ENCODE measurements at places on chromosomes 16 and 17.

GRCh38 chr16:2675021-2675420 lies 7.3 kb upstream of the KCTD5 start:
- no peak for DNase-seq

DNA sequence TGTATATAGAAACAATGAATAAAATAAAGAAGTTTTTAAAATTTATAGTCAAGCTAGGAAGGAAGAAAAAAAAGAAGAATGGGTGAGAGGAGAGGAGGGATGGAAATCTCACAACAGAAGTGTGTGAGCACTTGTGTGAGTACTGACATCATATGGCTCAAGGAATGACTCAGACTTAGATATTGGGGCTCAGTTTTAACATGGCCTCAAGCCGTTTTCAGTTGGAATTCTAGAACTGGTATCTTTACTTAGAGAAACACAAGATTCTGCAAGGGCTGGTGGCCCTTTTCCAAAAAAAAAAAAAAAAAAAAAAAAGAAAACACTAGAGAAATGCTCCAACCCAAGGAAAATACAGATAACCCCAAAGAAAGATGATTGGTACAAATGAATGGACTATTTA lies 55.1 kb downstream of the STXBP4 start:
- DNase-seq = no peak

- no peak for DNase-seq
Measured at GRCh38 chr16:26701243-26701886, 365.4 kb upstream of the C16orf82 start.

DNA sequence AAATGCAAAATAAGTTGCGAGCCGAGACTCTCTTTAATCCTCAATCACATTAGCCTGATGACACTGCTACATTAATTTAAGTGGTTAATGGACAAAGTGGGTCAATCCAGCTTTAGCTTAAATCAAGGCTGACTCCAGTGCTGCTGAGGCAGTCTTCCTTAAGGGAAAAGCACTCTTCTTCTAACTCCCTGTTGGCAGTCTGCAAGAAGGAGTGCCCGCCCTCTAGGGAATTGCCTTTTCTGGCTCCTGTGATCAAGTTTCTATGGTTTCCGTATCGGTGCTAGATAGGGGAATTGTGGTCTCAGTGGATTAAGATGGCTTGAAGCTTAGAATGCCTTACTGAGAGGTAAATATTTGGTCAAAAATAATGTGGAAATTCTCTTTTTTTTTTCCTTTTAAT lies 41.0 kb downstream of the HS3ST3B1 start:
- DNase-seq = no peak

DNA sequence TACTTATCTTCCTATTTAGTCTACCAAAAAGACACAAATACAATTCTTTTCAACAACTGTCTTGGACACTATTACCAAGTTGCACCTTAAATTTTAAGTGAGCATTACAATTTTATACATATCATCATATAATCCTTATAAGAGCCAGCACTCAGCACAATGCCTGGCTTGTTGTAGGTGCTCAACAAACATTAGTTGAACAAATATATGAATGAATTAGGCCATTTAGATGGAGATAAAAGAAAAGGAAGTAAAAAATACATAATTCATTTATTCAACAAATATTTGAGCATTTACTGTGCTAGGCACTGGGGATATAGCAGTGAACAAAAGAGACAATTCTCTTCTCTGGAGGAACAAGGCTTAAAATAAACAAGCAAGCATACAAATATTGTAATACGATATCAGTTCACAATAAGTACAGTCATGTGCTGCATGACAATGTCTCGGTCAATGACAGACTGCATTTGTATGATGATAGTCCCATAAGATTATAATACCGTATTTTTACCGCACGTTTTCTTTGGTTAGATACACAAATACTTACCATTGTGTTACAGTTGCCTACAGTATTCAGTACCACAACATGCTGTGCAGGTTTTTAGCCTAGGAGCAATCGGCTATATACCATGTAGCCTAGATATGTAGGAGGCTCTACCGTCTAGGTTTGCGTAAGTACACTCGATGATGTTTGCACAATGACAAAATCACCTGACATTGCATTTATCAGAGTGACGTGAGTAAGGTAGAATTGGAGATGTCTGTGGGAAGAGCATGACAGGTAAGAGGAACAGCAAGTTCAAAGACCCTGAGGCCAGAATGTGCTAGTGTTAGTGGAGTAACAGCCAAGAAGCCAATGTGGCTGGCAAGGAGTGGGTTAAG lies 86.4 kb upstream of the HS3ST2 start:
- DNase-seq = no peak

- DNase-seq = no peak
Measured at GRCh38 chr16:27398894-27399853, 2.8 kb upstream of the IL21R start.
